Endothelial cell of umbilical vein (primary cell): ENCODE measurements at places on chromosomes 12 and 14. TPM values are rescaled to one million over a fixed set of nuclear protein-coding genes. Genes with fewer than 3 reads are reported as not detected.

The SAMD15 gene
- 0.65 and 1.1 TPM in 2 replicates for total RNA-seq

The ANGEL1 gene
- 14.8 and 18.4 TPM in 2 replicates for total RNA-seq

The AQP6 gene
- not detected in 2 replicates for total RNA-seq

The MOK gene
- total RNA-seq = 6.1 and 6.4 TPM in 2 replicates

The ACOT6 gene
- total RNA-seq = not detected in 2 replicates

- DNase-seq = no peak
Observed at GRCh38 chr12:100904270-100904669, 109.7 kb downstream of the ANO4 start.

DNA sequence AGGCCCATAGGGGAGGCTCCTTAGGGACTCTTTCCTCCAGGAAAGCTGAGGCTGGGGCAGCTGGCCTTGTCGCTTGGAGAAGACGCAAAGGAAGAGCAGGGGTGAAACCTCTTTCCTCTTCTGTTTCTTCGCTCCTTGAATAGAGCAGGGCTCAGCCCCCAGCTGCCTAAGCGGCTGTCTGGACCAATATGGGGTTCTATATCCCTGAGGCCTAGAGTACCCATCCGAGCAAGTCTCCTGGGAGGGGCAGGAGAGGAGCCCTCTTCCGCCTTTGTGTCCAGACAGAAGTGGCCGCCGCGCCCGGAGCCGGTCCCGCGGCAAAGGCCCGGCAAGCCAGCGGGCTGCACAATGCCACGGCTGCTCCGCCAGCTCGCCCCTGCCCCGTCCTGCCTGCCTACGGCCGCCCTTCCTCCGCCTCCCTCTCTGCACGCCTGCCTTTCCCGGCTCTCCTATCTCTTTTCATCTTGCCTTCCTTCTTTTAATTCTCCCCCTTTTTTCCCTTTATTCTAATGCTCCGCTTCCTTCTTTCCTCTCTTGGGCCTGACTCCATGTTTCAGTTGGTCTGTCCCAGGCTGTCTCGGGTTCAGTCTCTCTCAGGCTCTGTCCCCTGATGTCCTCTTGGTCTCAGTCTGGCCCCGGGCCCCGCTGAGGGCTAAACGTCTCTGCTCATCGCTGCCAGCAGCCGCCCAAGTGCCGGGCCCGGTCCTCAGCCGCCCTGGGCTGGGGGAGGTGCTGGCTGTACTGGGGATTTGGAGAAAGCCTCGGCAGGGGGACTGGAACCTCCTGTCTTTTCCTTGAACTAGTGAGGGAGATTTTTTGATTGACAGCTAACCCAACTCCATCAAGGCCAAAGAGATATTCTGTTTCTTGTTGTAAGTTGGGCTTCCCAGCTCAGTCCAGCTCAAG is 2.5 kb upstream of the HOXC9 start:
- no peak for DNase-seq

DNA sequence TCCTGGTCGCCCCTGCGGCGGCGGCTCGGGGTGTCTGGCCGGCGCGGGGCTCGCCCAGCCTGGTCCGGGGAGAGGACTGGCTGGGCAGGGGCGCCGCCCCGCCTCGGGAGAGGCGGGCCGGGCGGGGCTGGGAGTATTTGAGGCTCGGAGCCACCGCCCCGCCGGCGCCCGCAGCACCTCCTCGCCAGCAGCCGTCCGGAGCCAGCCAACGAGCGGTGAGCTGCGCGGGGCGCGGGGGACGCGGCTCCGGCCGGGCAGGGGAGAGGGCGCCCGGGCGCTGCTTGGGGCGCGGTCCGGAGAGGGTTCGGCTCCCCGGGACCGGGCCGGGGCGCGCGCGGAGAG is at the start of gene LGALS3:
Gene LGALS3 (plus strand): TSS at position 167 of the 342 bp plus-strand sequence. CDS start 8,122 bp downstream, outside the sequence.
- DNase-seq = peak; percentile 23

- no peak for DNase-seq
Observed at GRCh38 chr14:62364161-62364560, 601.9 kb downstream of the SNAPC1 start.

DNA sequence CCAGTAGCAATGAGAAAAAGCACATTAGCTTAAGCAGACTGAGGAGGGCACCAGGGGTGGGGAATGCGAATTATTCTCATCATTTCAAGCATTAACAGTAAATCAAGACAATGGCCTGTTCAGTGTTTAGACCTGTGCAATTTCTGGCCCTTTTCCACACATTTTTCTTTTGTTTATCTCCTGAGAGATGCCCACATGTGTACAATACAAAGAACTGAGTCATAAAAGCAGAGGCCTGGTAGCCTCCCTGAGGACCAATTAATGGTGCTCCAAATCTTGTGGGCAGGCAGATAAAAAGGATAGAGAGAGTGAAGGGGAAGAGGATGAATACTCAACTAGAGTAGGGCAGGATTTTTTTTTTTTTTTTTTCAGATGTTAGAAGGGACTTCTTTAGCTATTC is 480.8 kb downstream of the RERGL start:
- no peak for DNase-seq

- no peak for DNase-seq
Observed at GRCh38 chr12:106234449-106234848, 13.4 kb downstream of the CKAP4 start.

DNA sequence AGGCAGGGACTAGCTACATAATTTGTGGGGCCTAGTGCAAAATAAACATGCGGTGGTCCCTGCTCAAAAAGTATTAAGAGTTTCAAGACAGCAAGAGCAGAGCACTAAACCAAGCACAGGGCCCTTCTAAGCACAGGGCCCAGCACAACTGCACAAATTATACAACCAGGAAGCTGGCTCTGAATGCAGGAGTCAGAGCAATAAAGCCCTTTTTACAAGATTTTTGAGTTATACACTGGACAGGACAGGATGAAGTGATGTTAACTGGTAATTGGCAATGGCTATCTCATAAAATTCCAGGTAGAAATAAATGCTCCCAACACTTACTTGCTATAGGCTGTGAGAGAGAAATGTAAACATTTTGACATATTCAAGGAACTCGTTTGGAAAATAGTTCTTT is 86.2 kb upstream of the GPHB5 start:
- DNase-seq = no peak

DNA sequence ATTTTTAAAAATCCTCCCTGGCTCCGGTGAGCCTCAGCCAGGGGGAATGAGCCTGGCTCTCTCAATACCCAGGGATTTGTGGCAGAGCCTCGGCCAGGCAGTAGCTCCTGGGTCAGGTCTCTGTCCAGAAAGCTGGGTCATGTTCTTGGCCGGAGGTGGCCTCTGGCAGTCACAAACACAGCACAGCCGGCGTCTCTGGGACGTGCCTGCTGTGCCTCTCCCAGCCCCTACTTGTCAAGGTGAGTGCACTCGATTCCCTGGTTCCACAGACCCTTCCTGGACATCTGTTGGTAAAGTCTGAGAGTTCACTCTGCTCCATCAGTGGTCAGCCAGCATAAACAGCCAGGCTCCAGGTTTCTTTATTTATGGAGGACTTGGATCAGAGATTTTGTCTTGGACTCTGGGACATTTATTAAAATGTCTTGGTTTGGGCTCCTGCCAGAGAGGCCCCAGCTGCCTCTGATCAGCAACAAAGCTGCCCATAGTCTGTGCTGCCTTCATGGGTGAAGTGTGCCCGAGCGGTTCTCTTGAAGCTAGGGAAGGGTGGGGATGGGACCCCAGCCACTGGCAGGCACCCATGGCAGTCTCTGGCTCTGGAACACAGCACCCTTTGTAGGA is 56.7 kb downstream of the DGLUCY start:
- DNase-seq = peak; percentile 13

DNA sequence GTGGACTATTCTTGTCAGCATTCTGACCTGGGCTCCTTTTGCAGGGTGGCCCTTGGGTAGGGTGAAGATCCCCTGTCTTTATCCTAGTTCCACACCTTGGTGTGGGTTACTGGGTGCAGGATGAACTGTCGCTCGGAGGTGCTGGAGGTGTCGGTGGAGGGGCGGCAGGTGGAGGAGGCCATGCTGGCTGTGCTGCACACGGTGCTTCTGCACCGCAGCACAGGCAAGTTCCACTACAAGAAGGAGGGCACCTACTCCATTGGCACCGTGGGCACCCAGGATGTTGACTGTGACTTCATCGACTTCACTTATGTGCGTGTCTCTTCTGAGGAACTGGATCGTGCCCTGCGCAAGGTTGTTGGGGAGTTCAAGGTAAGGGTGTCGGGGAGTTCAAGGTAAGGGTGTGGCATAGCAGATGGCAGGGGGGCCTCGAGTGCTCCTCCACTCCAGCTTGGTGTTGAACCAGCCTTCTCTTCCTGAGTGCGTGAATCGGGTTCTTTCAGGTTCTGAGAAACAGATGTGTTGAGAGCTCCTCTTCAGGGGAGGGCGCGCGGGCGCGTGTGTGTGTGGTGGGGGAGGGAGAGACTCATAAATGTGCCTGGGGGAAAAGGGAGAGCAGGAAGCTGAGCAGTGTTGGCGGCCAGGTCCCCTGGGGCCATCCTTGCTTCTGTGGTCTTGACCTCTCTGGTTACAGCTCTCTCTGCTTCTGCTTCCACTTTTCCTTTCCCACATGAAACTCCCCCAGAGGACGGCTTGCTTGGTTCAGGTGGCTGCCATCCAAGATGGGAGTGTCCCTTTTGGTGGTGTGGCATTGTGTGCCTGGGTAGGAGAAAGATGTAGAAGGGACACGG is 4.0 kb downstream of the ATG101 start:
- no peak for DNase-seq

DNA sequence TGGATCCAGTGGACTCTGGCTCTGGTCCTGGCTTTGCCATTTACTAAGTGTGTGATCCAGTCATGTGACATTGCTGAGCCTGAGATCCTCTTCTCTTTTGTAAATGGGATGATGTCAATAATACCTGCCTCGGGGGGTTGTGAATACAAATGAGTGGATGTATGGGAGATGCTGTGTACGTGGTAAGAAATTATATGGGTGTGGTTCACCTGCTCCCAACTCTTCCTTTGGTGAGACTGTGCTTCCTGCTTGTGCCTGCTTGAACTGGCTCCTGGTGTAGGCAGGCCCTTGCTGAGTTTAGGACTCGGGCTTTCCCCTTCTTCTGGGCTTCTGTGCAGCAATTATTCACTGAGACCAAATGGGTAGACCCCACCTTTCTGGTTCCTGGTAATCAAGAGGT is 189.5 kb upstream of the FRMD6 start:
- no peak for DNase-seq

GRCh38 chr14:51552768-51553404 is 98.8 kb upstream of the FRMD6 start:
- peak; percentile 26 for DNase-seq
